ENCODE measurements at places on chromosomes 3 and 15.

DNA sequence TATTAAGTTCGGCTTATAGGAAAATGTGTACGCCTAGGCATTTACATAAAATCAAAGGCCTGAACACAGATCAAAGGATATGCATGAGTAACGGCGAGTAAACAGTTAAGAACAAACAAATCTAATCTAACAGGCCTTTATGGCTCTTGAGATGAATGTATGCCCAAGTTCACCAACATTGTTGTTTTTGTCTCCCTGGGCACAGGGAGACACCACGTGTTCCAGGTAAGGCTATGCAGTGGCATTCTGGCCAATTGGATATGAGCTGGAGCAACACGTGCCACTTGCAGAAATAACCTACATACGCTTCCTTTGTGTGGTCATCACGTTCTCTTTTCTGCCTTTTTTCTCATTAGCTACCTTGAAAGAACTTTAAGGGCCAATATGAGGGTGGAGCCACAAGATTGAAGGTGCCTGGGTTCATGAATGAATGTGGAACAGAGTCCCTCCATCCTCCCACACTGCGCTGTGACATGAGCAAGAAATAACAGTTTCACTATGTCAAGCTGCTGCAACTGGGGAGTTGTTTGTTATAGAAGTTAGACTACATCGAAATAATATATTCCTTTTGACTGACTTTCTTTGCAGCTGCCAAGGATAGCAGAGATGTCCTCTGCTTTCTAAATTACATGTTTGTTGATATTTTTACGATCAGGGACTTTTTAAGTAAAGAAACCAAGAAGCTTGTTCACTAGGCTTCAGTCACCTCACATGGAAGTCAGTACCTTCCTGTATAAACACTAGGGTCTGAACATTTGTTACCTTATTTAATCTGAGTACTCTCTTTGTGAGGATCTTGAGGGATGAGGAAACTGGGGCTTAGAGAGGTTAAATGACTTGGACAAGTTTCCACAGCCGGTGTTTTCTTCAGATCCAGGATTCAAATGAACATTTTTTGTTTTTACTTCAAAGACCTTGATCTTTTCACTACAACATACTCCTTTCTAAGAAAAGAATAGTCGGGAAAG, 427.5 kb upstream of the TBL1XR1 start:
- DNase-seq = no peak

DNA sequence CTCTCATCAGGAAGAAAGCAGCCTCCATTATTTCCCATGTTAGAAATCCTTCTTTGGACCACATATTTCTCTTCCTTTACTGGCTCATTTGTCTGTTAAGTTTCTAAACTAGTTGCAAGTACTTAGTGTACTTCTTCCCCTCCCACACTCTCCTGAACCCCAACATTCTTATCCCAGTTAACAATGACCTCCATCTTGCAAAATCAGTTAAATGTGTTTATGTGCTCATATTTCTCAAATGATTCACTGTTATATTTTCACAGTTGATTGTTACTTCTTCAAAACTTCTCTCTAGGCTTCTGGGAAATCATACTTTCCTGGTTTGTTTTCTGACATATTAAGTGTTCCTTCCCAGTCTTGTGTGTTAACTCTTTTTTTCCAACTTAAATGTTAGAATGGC, 856.9 kb downstream of the EPHA3 start:
- no peak for DNase-seq

DNA sequence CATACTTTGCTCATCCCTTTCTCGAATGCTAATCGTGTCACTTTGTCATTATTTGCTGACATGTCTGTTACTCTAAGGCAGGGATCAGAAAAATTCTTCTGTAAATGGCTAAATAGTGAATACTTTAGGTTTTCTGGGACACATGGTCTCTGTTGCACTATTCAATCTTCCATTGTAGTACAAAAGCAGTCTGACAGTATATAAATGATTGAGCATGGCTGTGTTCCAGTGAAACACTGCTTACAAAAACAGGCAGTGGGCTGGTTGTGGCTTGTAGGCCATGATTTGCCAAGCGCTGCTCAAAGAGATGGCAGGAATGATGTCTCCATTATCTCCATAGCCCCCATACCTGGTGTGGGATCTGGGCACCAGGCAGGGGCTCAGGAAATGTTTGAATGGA, 45.6 kb downstream of the TMEM266 start:
- DNase-seq = no peak

- DNase-seq = no peak
Measured at GRCh38 chr3:179100652-179101051, 29.0 kb upstream of the ZMAT3 start.

DNA sequence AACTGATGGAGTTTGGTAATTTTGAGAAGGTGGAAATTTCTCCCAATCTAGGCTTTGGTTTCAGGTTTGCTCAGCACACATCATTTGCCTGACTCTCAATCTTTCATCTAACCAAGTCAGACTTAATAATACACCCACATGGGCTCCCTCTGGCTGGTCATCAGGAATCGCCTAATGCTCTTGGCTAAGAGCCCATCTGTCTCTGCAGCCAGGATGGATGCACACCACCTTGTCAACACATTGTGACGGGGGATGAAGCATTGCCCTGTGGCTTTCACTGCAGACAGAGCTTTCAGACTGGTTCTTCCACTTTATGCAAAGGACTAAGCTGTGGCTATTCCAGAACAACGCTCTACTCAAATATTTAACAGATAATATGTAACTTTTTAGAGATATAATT, 3.0 kb upstream of the HDGFL3 start:
- DNase-seq = no peak

DNA sequence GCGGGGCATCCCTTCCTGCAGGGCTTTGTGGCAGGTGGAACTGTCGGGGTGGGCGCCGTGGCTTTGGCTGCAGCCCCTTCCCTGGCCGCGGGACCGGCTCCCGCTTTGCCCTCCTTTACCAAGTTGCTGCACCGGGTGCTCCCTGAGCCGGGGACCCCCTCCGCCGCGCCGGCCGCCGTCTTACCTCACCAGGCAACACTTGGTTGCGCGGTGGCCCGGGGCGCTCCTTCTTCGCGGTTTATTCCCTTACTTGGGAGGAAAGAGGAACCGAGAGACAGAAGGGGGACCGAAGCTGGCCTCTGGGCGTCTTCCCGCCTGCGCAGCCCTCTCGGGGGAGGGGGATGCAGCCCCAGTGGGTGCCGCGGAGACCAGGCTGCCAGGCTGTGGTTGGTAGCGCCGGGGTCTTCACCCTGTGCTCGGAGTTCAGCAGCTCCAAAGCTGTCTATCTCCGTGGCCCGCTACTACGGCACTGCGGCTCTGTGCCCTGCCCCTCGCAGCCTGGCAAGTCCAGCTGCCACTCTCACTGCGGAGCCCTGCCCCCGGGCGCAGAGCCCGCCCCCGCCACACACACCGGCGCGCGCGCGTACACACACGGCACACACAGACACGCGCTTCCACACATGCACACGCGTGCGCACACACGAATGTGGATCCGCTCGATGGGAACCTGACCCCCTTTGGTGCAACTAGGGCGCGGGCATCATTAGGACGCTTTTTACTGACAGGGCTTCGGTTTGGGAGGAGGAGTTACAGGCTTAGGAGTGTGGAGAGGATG, at the start of gene DGKG:
Gene DGKG, minus strand, starts transcription at position 473 of the 775 bp plus-strand sequence. CDS start 41,775 bp downstream, outside the sequence.
- peak; percentile 52 for DNase-seq

- DNase-seq = no peak
Measured at GRCh38 chr3:171654326-171654725, 156.0 kb downstream of the PLD1 start.

DNA sequence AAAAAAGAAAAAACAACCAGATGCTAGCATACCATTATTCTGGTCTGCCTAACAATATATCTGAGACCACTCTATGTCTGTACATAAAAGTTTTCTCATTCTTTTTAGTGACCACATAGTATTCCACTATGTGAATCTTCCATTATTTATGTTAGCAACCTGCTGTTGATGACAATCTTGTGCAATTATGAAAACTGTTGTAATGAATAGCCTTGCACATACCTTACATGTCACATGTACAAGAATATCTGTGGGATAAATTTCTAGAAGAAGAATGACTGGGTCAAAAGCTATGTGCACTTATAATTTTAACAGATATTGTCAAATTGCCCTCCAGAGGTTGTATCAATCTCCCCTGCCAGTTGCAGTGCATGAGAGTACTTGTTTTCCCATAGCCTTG, 62.5 kb downstream of the ARHGAP31 start:
- no peak for DNase-seq

DNA sequence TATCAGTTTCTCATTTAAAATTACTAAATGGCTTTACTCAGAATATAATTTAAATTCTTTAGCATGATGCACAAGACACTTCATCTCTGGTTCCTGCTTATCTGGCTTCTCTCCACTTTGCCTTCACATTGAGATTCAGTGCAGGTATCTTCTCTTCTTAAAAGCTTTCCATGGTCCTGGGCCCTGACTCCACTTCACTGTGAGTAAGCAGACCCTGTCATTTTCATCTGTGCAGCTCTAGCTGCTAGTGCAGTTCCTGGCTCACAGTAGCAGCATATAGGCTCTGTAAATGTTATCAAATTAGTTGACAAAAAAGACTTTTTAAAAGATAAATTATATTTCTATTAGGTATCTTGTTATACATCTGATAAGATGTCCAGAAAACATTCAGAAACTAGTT, 58.8 kb downstream of the BCHE start:
- no peak for DNase-seq

DNA sequence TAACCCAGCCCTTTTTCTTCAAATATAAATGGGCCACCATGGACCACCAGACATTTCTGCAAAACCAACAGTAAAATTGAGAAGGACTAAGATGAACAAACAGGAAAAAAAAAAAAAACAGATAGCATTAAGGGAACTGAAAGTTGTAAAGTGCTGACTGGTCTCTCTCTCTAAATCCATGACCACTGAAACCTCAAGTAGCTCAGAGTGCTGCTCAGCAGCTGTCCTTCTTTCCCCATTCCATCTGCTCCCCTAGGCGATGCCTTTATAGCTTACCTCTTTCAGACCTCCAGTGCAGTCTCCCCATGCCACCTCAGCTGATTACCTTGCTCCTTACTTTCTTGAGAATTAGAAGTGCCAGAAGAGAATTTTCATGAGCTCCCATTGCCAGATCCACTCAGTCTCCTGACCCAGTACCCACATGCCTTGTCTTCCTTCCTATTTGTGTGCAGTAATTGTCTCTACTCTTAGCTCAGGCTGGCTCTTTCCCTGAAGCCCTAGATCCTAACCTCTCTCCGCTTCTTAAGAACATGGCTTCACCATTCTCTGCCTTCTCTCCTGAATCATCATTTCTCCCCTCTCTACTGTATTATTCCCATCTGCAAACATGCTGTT, 23.9 kb upstream of the XIRP1 start:
- no peak for DNase-seq

DNA sequence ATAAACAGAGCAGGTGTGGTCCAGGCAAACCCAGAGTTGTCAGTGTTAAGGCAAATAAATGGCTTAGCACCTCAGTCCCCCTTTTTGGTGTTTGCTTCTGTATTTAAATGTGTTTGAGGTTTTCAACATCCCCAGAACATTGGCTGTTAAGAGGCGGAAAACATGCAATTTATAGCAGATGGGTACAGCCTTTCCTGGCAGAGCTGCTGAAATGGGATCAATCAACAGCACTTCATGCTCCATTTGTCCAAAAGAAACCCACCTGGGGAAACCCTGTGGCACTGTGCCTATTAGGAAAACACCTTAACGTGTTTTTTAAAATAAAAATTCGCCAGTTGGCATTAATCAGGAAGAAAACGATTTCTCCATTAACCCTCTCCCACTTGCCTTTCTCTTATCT, 135.4 kb downstream of the MCTP2 start:
- DNase-seq = no peak

- no peak for DNase-seq
Measured at GRCh38 chr15:80098341-80098740, 38.9 kb downstream of the ZFAND6 start.

GRCh38 chr15:38145651-38146111, 107.0 kb upstream of the SPRED1 start:
- no peak for DNase-seq

- no peak for DNase-seq
Measured at GRCh38 chr3:152466784-152467183, 198.1 kb downstream of the MBNL1 start.

DNA sequence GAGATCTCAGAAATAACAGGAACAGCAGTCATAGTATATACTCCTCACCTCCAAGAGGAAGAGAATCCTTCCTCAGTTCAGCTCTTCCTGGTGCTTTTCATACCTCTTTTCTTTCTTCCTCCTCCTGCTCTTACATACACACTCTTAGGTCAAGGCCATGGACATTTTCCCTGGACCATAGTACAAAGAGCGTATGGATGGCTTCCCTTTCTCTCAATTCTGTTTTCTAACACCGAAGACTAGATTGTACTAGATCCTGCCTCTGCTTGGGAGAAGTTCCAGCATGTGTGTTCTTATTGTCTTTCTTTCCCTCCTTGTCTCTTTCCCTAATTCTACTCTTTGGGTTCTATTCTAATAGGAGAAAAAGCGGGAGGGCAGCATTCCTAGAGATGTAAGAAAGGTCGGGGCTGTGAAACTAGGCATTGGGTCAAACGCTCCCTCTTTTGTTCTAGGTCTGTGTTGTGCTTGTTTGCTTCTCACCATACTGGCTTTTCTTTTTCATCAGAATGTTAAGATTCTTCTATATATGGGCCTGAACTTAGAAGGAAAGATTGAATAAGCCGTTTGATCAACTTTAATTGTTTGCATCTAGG, 77.4 kb downstream of the VPS8 start:
- no peak for DNase-seq

- no peak for DNase-seq
Measured at GRCh38 chr3:186235554-186235953, 126.5 kb downstream of the DGKG start.

DNA sequence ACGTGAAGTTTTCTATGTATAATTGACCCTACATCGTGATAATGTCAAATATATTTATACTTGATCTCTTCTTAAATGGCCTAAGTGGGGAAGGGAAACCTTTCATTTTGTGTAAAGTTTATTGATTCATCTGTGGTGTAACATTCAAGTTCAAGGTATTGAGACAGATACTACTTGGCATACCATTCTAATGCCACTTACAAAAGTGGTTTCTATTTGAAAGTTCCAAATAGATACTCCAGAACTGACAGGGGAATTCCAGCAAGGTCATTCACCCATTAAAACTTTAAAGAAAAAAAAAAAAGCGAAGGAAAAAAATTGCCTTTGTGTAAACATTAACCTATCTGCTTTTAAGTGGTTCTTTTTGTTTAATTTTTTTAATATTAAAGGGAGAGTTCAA, 45.3 kb upstream of the MAP3K13 start:
- no peak for DNase-seq

GRCh38 chr3:50519471-50520089, 16.1 kb upstream of the CACNA2D2 start:
- no peak for DNase-seq

- DNase-seq = no peak
Measured at GRCh38 chr15:41982133-41982930, 10.0 kb upstream of the EHD4 start.

- no peak for DNase-seq
Measured at GRCh38 chr3:149307435-149307783, 26.0 kb downstream of the TM4SF18 start.

GRCh38 chr15:92394309-92395097, 822 bp downstream of the ST8SIA2 start:
- no peak for DNase-seq

- no peak for DNase-seq
Measured at GRCh38 chr3:22634433-22634832, 568.7 kb upstream of the UBE2E2 start.
